ENCODE measurements at places on chromosomes 2 and 18.

- DNase-seq: no peak
These were observed 460.3 kb downstream of the MEIS1 start for GRCh38 chr2:66895206-66895605.

DNA sequence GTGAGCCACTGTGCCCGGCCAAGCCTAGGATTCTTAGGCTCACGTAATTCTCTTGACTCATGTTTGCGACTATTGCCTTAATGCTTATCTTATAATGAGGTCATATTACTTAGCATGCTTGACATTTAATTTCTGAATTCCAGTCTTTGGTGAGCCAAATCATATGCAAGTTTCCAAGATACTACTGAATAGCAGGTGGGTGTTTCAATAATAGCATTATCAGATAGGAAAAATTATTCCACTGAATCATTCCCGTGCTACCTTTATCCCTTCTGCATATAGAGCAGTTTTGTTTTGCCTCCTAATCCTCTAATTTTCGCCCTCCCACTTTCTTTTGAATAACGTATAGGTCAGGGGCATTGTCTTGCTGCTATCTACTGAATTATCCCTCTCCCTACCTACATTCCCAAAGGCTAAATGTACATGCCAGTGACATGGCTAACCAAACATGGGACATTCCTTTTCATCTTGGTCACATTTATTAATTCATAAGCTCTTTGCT is 4.9 kb downstream of the DAW1 start:
- no peak for DNase-seq

DNA sequence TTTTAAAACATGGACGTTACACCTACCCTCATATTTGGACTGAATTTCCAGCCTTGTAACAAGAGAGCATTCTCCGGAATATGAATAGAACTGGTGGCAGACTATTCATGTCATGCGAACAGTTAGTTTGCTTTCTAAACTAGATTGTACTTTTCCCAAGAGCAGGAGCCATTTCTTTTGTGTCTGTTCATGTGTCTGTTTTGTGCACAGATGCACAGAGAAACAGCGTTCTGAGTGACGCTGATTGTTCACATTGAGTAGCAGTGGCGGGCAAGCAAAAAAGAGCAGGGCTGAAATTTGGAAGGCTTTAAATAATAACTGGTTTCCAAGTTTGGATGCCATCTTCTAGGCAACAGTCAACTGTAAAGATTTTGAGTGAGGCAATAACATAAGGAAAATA is 200.3 kb downstream of the NRXN1 start:
- no peak for DNase-seq

- DNase-seq: no peak
These were observed 378.6 kb upstream of the CWC22 start for GRCh38 chr2:180385601-180386201.

DNA sequence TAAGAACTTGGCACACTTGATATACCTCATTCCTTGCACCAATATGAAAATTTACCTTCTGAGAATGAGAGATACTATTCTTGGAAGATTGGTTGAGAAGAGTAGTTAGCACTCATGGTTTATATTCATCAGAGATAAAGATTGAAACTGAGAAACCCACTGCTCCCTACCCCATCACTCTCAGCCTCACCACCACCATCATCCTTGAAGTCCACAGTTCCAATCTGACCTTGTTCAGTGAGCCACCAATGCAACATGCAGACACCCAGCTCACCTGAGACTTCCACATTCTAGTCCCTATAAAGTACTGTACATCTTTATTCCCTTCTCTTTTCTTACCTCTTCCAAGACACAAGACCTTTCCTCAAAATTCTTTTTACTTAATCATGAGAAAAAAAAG is 869.0 kb downstream of the TRIB2 start:
- no peak for DNase-seq

DNA sequence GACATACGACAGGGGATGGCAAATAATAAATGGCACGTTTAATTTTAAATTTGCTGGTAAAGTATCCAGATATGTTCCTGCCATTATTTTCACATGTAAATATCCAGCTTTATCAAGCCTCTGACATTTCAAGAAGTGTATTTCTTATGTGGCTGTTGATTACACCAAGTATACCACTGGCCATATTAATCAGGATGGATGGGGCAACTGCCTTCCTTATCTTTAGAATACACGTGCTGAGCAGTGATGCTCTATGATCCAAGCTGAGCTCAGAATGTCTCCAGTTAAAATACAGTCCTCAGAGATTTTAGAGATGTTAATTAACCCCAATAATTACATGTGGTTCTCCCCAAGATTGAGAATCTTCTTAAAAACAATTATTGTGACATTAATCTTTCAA is 38.3 kb upstream of the RAPGEF4 start:
- no peak for DNase-seq

- no peak for DNase-seq
These were observed 3.3 kb upstream of the TANC1 start for GRCh38 chr2:158965107-158965506.

DNA sequence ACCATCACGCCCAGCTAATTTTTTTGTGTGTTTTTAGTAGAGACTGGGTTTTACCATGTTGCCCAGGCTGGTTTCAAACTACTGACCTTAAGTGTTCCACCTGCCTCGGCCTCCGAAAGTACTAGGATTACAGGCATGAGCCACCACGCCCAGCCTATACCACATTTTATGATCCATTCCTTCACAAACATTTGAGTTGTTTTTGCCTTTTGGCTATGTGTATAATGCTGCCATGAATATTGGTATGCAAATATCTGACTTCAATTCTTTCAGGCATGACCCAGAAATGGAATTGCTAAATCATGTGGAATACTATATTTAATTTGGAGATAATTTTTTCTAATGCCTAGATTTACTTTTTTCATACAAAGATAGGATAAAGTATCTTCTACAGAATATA is 68.6 kb downstream of the TTC27 start:
- no peak for DNase-seq

DNA sequence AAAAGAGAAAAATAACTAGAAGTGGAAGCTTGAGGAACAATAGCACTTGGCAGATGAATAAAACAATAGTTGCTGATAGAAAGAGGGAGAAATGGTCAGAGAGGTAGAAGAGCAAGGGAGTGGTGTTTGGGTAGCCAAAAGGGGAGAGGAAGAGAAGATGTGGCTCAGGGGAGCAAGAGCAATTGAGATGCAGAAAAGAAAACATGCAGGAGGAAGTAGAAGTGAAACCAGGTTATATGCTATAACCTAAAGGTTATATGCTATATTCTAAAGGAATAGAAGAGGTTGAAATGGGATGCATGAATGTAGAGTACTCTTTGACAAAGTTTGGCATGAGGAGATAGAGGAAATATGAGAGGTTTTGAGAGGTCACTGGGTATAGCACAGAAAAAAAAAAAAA is 759.5 kb downstream of the SATB2 start:
- no peak for DNase-seq

DNA sequence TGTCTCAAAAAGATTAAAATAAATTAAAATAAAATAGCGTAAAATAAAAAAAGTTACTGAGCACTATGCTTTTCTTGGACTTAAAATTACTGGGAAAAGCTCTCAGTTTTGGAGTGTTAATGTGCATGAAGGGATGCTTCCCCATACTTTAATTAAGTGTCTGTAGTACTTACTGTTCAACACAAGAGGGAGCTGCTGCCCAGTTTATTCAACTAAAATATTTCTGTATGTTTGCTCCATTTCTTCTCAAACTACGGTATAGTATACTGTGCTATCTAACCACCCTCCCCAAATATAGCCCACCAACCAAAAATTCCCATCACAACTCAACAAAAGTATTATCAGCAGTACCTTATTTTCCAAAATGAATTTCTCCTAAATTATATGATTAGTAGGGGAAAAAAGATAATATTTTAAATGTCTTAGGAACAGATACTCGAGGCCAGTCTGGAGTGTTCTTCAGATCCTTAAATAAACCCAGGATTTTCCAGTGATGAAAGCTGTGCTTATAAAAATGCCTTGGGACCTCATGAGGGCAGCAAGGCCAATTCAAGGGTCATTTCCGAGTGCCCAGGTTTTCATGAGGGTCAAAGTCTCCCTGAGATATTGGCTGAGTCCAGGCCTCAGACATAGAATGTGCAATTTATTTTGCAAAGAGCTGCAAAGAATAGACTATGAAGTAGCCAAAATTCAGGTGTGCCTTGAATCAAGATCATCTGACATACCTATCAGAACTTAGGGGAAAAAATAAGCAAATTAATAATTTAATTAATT is 64.1 kb downstream of the CHRNA1 start:
- no peak for DNase-seq

GRCh38 chr2:94923196-94923595 is 52.0 kb downstream of the TEKT4 start:
- DNase-seq: no peak

- no peak for DNase-seq
These were observed 426.7 kb downstream of the EPHA4 start for GRCh38 chr2:221145396-221145795.

All from PC-9 (cell line).